ENCODE measurements at places on chromosomes 2 and 18. TPM values are rescaled to one million over a fixed set of nuclear protein-coding genes. Genes with fewer than 3 reads are reported as not detected.

ABHD1 gene
- total RNA-seq = 0.79 TPM

TNFRSF11A gene
- 2.3 TPM for total RNA-seq

EIF2AK3 gene
- total RNA-seq = 29.8 TPM

STAT4 gene
- 8.9 TPM for total RNA-seq

UGT1A3 gene
- not detected for total RNA-seq

HOXD13 gene
- total RNA-seq = not detected

RBFA gene
- total RNA-seq = 29.2 TPM

OTOS gene
- total RNA-seq = 0.55 TPM

KIAA2012 gene
- 1.2 TPM for total RNA-seq

TEKT4 gene
- total RNA-seq = 0.69 TPM

ASB1 gene
- total RNA-seq = 22.1 TPM

EML6 gene
- 20.0 TPM for total RNA-seq

TMEM127 gene
- total RNA-seq = 25.0 TPM

MRPL53 gene
- 80.6 TPM for total RNA-seq

MARCO gene
- 3.0 TPM for total RNA-seq

C1GALT1C1L gene
- total RNA-seq = 1.3 TPM

ADRA2B gene
- 0.88 TPM for total RNA-seq

ATP8B1 gene
- total RNA-seq = 14.4 TPM

SULT1C4 gene
- 36.0 TPM for total RNA-seq

IL1R2 gene
- total RNA-seq = 1.1 TPM

CRYGD gene
- total RNA-seq = 1.2 TPM

FLACC1 gene
- total RNA-seq = 5.0 TPM

C2orf81 gene
- total RNA-seq = 4.7 TPM

OTX1 gene
- total RNA-seq = 0.44 TPM

CAPN14 gene
- total RNA-seq = 0.40 TPM

EVX2 gene
- total RNA-seq = 0.17 TPM

AGXT gene
- not detected for total RNA-seq

ESCO1 gene
- total RNA-seq = 24.4 TPM

ARHGEF33 gene
- total RNA-seq = 4.7 TPM

SMYD1 gene
- under 0.01 TPM for total RNA-seq

PHLPP1 gene
- total RNA-seq = 31.9 TPM

CTAGE1 gene
- not detected for total RNA-seq

EDAR gene
- 0.69 TPM for total RNA-seq

MTCL1 gene
- total RNA-seq = 11.3 TPM

PCGF1 gene
- 10.0 TPM for total RNA-seq

LOXL3 gene
- total RNA-seq = 10.5 TPM

CABLES1 gene
- 11.9 TPM for total RNA-seq
